ENCODE measurements at places on chromosomes 13 and 19.

GRCh38 chr19:21883516-21883915 lies 47.5 kb upstream of the ZNF43 start:
- DNase-seq, result no peak

DNA sequence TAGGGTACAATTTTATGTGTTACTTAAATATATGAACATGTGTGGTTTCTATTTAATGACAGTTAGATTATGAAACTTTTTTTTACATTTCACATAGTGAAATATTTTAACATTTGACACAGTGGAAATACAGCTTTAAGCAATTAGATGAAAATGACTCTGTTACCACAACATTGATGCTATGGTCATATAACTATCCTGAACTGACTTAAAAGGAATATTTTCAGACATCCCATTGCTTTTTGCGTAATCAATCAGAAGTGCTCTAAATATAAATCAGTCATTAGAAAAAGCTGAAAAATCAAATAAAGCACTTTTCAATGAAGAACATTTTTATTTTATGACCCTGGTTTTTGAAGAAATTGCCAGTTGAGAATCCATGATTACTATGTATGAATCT lies 80.3 kb downstream of the UFM1 start:
- DNase-seq, result no peak

DNA sequence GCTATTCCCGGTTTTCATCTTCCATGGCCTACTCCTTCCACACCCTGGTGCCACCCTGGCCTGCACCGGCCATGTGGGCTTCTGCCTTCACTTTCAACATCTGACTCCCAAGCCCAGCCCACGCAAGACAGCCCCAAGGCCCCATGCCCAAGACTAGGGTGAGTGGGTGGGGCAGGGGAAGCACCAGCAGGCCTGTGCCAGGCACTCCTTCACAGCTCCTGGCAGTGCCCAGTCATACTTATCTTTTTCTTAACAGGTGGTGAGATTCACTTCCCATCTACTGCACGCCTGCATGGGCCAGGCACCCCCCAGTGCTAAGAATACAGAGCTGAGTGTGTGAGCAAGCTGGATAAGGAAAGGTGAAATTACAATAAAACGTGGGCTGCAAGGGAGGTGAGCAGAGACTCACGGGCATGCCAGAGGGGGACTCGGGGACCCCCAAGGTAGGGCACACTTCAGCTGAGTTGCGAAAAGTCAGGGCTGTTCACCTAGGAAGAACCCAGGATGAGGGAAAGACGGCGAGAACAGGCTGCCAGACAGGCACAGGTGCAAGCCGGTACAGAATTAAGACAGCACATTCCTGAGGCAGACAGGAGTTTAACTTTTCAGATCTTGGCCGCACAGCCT lies 55.7 kb downstream of the COL4A1 start:
- DNase-seq, result no peak

- DNase-seq, result peak; percentile 14
Measured at GRCh38 chr13:65724226-65724625, 1505.9 kb downstream of the PCDH9 start.

- DNase-seq, result no peak
Measured at GRCh38 chr19:11164296-11164695, 8.7 kb upstream of the SPC24 start.

- no peak for DNase-seq
Measured at GRCh38 chr13:24267274-24267673, 42.1 kb upstream of the C1QTNF9 start.

DNA sequence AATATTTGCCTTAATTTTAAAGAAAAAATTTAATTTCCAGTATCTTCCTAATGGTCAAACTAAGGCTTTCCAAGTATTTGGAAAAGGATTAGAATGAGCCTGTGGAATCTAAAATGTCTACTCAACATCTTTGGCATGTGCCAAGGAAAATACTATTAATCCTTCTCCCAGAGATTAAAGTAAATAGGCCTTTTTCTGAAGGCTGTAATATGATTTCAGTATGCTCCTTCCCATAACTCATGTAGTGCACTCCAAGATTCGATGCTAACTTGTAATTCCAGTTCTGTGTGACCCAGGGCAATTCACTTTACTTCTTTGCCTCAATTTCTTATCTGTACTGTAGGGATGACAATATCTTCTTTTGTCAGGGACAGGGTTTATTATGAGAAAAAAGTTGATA lies 196.9 kb downstream of the ZIC5 start:
- no peak for DNase-seq

- no peak for DNase-seq
Measured at GRCh38 chr19:7873304-7874075, 700 bp downstream of the PRR36 start.

GRCh38 chr19:7072541-7072940 lies 3.0 kb downstream of the ZNF557 start:
- no peak for DNase-seq

DNA sequence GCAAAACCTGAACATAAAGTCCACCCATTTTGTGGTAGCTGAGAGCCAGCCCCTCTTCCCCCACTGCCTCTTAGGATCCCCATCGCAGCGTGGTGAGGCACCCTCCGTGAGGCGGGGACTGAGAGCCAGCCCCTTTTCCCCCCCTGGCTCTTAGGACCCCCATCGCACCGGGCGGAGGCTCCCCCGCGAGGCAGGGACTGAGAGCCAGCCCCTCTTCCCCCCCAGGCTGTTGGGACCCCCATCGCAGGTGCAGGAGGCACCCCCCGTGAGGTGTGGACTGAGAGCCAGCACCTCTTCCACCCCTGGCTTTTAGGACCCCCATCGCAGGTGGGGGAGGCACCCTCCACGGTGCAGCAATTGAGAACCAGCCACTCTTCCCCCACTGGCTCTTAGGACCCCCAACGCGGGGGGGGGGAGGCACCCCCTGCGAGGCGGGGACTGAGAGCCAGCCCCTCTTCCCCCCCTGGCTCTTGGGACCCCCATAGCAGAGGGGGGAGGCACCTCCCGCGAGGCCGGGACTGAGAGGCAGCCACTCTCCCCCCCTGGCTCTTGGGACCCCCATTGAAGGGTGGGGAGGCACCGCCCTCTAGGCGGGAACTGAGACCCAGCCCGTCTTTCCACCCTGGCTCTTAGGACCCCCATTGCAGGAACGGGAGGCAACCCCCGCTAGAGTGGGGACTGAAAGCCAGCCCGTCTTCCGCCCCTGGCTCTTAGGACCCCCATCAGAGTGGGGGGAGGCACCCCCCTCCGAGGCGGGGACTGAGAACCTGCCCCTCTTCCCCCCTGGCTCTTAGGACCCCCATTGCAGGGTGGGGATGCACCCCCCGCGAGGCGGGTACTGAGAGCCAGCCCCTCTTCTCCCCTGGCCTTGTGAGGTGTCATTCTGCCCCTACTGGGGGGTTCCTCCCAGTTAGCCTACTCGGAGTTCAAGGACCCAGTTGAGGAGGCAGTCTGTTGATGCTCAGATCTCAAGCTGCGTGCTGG lies 366.4 kb upstream of the SPRY2 start:
- no peak for DNase-seq

DNA sequence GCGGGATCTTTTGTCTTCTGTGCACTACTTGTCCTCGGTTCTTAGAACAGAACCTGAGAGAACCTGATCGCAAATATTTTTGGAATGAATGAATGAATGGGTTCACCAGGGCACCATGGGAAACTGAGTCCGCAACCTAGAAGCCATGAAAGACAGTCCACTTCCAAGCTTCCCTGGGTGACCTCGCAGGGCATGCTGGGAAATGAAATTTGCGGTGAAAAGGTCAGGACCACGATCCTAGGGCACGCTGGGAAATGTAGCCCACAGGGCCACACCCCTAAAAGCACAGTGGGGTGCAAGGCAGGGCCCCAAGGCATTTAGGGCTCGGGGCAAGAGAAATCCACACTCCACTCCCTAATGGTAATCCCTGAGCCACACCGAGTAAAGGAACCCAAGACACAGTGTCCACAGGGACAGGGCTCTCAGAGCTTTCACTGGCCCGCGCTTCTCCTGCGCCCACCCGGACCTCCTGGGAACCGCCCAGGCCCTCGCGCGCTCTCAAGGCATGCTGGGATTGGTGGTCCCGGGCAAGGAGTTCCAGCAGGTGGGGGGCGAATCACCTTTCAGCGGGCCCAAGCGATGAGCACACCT lies 1.1 kb upstream of the PPP1R12C start:
- peak; percentile 18 for DNase-seq

DNA sequence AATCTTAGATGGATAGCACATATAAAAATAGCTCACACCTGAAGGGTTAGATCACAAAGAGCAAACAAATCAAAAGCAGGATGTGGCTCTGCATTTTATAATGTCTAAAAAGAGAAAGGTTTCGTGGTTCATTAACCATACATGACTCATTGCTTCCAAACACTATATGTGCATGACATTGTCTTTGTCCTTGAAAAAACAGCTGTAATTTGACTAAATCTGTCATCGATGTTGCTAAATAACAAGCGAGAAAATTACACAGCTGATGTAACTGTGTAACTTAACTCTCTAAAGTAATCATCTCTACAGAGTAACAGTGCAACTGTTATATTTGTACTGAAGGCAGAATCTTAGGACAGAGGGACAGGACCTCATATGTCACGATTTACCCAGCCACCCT lies 383.1 kb upstream of the GPC6 start:
- no peak for DNase-seq

DNA sequence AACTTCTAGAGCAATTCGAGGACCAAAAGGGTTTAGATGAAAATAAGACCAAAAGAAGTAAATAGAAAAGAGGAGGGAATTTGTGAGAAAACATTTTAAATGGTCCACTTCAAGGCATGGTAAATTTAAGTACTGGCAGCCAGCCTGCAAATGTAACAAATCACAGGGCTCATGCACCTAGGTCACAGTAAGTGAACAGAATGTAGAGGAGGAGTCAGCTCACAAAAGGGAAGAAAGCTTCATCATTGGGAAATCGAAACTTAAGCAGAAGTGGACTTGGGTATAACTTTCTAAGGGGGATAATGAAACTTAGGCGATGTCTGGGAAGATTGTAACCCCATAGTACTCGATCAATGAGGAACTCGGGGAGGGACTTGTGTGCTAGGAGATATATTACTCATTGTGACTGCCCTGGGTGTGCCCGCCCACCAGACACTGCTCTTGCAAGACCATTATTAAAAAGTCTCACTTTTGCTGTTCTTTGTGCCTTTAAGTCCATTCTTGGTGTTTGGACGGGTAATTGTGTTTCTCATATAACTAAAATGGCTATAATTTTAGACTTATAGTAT lies 1053.6 kb upstream of the MIR17HG start:
- no peak for DNase-seq

- no peak for DNase-seq
Measured at GRCh38 chr19:18696023-18696422, 12.5 kb downstream of the CRTC1 start.

- DNase-seq, result peak; percentile 67
Measured at GRCh38 chr19:5967994-5968430, 9.9 kb downstream of the RANBP3 start.

- DNase-seq, result no peak
Measured at GRCh38 chr13:39185326-39185725, 147.1 kb downstream of the NHLRC3 start.

Measured in right lung (tissue), 10 donors.